ENCODE measurements at places on chromosomes 5 and 9. TPM values are rescaled to one million over a fixed set of nuclear protein-coding genes. Genes with fewer than 3 reads are reported as not detected.

CDX1 gene
- total RNA-seq: not detected

FNIP1 gene
- 32.7 TPM for total RNA-seq

GRCh38 chr5:116834796-116835515, 260.3 kb upstream of the SEMA6A start:
- DNase-seq: no peak

- no peak for DNase-seq
Observed at GRCh38 chr5:95962475-95962773, 773 bp upstream of the ELL2 start.

- DNase-seq: peak; percentile 6
Observed at GRCh38 chr9:130877300-130877699, 19.3 kb downstream of the QRFP start.

- no peak for DNase-seq
Observed at GRCh38 chr9:124814164-124814535, 37.2 kb downstream of the OLFML2A start.

All from right cardiac atrium (tissue), 5 donors.